ENCODE measurements at places on chromosomes 6 and 20.

- no peak for DNase-seq
These were observed 215.6 kb upstream of the NRSN1 start for GRCh38 chr6:23910420-23910819.

- no peak for DNase-seq
These were observed 7.7 kb upstream of the C20orf203 start for GRCh38 chr20:32681175-32682084.

DNA sequence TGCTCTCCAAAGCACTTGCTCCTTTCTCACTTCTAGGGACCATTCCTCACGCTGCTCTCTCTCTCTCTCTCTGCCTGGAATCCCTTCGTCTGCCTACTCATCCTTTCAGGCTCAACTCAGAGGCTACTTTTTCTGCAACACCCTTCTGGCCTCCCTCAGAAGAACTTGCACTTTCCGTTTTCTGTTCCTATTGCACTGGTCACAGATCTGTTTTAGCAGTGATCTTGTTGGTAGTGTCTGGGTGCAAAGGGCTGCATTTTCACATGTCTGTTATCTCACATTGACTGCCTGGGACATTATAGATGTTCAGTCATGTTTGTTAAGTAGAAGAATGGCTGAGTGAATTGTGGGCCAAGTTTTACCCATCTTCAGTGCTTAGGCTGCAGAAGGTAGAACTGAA, 63.5 kb downstream of the RIN2 start:
- DNase-seq = no peak

DNA sequence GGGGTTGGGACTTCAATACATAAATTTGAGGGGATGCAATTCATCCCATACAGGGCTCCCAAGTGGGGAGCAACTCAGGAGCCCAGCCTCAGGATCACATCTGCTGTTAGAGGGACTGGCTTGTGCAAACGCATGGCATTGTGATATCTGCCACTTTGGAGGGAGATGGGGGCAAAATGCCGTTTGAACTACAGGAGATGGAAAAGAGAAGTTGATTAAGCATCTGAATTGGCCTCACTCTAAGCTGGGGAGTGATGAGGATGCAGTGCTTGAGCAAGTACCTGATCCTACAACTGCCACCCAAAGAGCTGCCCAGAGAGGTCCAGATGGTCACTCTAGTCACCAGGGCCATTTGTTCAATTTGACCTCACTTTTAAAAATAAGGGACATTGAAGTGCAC, 2.0 kb downstream of the LY86 start:
- DNase-seq = no peak

GRCh38 chr6:31826793-31827285, 699 bp upstream of the HSPA1B start:
- no peak for DNase-seq

GRCh38 chr6:141110481-141110880, 1022.2 kb upstream of the GJE1 start:
- no peak for DNase-seq

DNA sequence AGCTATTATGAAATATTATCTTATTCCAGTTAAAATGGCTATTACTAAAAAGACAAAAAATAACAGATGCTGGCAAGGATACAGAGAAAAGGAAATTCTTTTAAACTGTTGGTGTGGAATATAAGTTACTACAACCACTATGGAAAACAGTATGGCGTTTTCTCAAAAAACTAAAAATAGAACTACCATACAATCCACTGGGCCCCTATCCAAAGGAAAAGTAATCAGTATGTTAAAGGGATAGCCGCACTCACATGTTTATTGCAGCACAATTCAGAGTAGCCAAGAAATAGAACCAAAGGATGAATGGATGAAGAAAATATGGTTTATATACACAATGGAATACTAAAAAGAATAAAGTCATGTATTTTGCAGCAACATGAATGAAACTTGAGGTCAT, 303.8 kb upstream of the ECI2 start:
- DNase-seq = no peak

DNA sequence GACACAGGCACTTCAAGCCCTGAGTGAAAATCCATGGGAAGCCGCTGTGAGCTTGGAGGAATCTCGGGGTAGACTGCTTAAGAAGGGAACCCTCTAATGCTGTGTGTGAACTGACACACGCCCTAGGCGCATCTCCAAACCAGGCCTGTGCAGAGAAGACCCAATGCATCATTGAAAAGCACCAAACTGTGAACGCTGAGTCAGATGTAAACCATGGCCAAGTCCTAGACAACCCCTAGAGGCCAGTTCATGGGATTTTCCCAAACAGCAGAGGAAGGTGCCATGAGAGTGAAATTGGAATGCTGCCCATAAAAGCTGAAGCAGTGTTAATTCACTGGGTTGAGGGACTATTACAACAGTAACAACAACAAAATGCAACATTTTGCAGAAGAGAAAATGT, 296.5 kb downstream of the SMOC2 start:
- no peak for DNase-seq

GRCh38 chr6:130781557-130781956, 45.6 kb upstream of the SMLR1 start:
- no peak for DNase-seq

DNA sequence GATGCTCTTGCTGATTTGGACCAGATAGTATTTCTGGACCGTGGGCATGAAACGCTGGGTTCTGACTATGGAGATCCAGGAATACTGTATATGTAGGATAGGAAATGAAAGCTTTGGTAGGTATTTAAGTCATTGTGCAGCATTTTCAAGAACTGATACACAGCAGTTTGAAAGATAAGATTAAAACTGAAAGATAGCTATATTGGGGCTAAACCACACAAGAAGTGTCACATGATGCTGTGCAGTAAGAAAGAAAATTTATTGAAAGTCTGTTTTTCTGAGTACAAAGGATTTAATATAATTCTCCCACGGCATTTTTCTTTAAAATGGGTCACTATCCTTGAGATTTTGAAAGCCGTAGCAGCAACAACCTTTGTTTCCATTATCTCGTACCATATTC, 305 bp downstream of the IL17A start:
- DNase-seq = no peak

GRCh38 chr6:17790489-17790888, 83.8 kb upstream of the NUP153 start:
- DNase-seq = no peak

GRCh38 chr6:12957321-12958051, 240.9 kb downstream of the PHACTR1 start:
- DNase-seq = no peak

- no peak for DNase-seq
These were observed 16.8 kb upstream of the BNIP5 start for GRCh38 chr6:36353411-36353915.

- DNase-seq = no peak
These were observed 8.5 kb upstream of the DNMT3B start for GRCh38 chr20:32753731-32754130.

- DNase-seq = no peak
These were observed 18.6 kb upstream of the SPO11 start for GRCh38 chr20:57310821-57311514.

GRCh38 chr20:4545526-4545925, 176.2 kb upstream of the PRND start:
- DNase-seq = no peak

DNA sequence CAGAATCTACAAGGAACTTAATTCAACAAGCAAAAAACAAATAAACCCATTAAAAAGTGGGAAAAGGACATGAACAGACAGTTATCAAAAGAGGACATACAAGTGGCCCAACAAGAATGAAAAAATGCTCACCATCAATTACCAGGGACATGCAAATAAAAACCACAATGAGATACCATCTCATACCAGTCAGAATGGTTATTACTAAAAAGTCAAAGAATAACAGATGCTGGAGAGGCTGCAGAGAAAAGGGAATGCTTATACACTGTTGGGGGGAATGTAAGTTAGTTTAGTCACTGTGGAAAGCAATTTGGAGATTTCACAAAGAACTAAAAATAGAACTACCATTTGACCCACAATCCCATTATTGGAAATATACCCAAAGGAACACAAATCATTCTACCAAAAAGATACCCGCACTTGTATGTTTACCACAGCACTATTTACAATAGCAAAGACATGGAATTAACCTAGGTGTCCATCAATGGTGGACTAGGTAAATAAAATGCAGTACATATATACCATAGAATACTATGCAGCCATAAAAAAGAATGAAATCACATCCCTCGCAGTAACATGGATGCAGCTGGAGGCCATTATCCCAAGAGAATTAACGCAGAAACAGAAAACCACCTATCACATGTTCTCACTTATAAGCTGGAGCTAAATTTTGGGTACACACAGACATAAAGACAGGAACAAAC, 48.4 kb downstream of the RNGTT start:
- DNase-seq = no peak

DNA sequence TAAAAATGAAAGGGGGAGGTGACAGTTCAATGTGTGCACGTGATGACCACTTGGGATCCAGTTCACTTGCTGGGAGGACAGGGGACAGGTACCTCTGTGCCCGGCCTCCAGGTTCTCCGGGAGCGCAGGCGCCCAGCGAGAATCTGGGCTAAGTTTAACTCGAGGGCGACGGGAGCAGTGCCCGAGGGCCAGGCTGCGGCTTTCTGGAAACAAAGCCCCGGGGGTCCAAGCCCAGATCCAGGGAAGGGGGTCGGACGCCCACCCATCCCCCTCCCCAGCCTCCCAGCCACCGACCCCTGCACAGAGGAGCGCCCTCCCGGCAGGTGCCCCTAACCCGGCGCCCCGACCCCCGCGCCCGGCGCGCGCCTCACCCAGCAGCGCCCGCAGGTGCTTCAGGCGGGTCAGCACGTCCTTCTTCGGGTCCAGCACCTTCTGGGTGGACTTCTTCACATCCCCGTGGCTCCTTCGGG, 405 bp downstream of the RALGAPA2 start:
- DNase-seq = no peak

DNA sequence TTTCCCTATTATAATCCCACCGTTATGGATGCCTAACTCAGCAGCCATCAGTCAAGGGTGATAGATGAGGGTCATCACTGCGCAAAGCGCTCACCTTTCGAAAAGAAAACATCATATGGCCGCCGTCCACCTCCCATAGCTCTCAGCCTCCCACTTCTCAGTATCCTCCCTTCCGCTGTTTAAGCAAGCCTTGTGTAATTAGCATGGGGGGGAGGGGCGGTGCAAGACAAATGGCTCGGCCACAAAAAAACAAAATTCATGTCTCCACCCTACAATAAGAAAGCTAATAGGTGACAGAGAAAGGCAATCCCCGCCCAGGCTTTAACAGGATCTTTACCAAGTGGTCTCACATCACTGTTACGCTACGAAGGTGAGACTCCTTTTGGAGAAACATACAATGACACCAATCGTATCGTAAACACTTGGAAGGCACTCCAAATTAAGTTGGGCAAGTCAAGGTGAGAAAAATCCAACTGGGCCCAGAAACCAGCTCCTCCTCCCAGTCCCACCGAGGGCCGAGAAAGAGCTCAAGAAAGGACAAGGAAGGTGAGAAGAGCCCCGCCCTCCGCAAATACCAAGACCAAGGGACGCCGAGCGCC, 645 bp downstream of the DDX39B start:
- peak; percentile 25 for DNase-seq

GRCh38 chr6:8969747-8970146, 534.4 kb upstream of the SLC35B3 start:
- DNase-seq = no peak

GRCh38 chr6:32170294-32170693, 5.6 kb downstream of the AGPAT1 start:
- no peak for DNase-seq

GRCh38 chr20:60585651-60586050, 627.4 kb downstream of the CDH26 start:
- no peak for DNase-seq

GRCh38 chr6:84687431-84687830, 77.0 kb downstream of the TBX18 start:
- no peak for DNase-seq

GRCh38 chr6:16238057-16238962, at the start of gene GMPR:
TSS of gene GMPR (plus strand) at chr6:16238587. CDS start at chr6:16238694, 107 bp downstream.
- DNase-seq = peak; percentile 33

GRCh38 chr6:85418059-85418458, 31.8 kb upstream of the NT5E start:
- DNase-seq = no peak

GRCh38 chr6:69280858-69281257, 516.0 kb downstream of the LMBRD1 start:
- DNase-seq = no peak

DNA sequence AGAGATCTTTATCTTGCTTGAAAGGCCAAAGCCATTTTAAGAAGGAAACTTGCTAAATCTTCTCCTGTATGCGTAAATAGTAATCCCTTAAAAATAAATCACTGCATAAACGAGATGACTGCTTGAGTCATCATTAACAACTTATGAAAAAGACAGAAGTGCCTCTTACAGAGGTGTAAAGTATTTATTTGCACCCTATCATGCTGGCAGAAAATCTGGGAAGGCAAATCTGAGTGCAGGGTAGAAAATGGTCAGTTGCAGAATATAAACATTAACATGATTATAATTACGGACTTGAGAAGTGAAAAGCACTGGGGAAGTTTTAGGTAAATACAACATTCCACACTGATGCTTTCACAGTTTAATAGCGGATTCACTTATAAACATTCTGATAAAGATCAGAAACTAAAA, 67.5 kb upstream of the FBXO30 start:
- DNase-seq = no peak

- DNase-seq = no peak
These were observed 427.3 kb upstream of the CITED2 start for GRCh38 chr6:139801571-139802321.

- DNase-seq = no peak
These were observed 2.2 kb downstream of the SULF2 start for GRCh38 chr20:47782920-47783552.

- no peak for DNase-seq
These were observed 99.1 kb downstream of the HIVEP2 start for GRCh38 chr6:142845624-142846458.

- DNase-seq = no peak
These were observed 1.2 kb downstream of the PM20D2 start for GRCh38 chr6:89146718-89147700.

DNA sequence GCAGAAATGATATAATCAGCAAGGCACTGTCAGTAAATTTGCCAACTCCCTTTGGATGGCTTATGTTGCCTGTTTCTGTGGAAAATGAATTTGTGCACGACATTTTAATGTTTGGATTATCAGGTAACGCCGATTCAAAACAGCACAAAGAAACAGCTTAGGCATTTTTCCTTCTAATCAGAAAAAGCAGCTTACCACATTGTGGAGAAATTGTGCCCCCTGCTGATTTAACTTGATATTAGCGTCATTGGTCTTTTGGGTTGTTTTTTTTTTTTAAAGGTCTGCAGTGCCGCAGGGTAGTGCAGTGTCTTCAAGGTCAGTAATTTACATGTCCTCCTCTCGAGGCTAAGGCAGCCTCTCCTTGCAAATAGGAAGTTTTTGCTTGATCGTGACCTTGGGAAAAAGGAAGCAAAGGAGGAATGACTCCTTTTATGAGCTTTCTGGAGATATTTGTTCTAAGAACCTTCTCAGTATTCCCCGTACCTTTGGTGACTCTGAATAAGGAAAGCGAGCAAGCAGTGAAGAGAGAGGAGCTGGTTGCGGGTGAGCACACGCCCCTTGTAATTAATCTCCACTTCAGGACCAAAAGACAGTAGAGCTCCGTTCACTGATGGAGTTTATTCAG, 79.1 kb downstream of the ELOVL4 start:
- no peak for DNase-seq

Data from stimulated activated CD8-positive, alpha-beta memory T cell treated with anti-CD3 and anti-CD28 coated beads, Interleukin-4, amount 100 ng/mL, for 1 hour (primary cell).